ENCODE measurements at places on chromosomes 5 and 9. TPM values are rescaled to one million over a fixed set of nuclear protein-coding genes. Genes with fewer than 3 reads are reported as not detected.
A peak's percentile ranks its signal among the peaks of the same experiment; 100 is the strongest.

GRCh38 chr9:131169563-131170240 is 44.3 kb downstream of the NUP214 start:
- H3K36me3 ChIP-seq = peaks cover 37% of the 10 kb centered on the region
- DNase-seq = no peak
- H3K4me1 ChIP-seq = peaks cover 11% of the 10 kb centered on the region
- no peak overlapping the region for H3K27ac ChIP-seq
- H3K4me3 ChIP-seq = no peak overlapping the region
- H3K27me3 ChIP-seq = no peaks in the 10 kb centered on the region

- H3K27ac ChIP-seq = no peak overlapping the region
- peaks cover 2% of the 10 kb centered on the region for H3K36me3 ChIP-seq
- H3K4me1 ChIP-seq = no peaks in the 10 kb centered on the region
Observed at GRCh38 chr9:14710804-14711203, 11.7 kb downstream of the CER1 start.

The TMC1 gene
- total RNA-seq = not detected

- no peak overlapping the region for H3K4me3 ChIP-seq
- H3K4me1 ChIP-seq = no peaks in the 10 kb centered on the region
- no peaks in the 10 kb centered on the region for H3K36me3 ChIP-seq
- DNase-seq = no peak
- no peak overlapping the region for H3K27ac ChIP-seq
Observed at GRCh38 chr9:111825468-111826145, 30.9 kb upstream of the SHOC1 start.

GRCh38 chr5:61186634-61187033 is 24.4 kb upstream of the SMIM15 start:
- peaks cover 6% of the 10 kb centered on the region for H3K36me3 ChIP-seq
- DNase-seq = no peak
- H3K27ac ChIP-seq = no peak overlapping the region
- H3K4me1 ChIP-seq = no peaks in the 10 kb centered on the region

GRCh38 chr5:96758621-96759020 is 49.1 kb downstream of the ERAP1 start:
- peaks cover 26% of the 10 kb centered on the region for H3K36me3 ChIP-seq
- H3K4me3 ChIP-seq = no peak overlapping the region
- H3K27ac ChIP-seq = no peak overlapping the region
- no peak for DNase-seq
- no peaks in the 10 kb centered on the region for H3K27me3 ChIP-seq

- DNase-seq = no peak
- no peak overlapping the region for H3K4me3 ChIP-seq
- H3K36me3 ChIP-seq = no peaks in the 10 kb centered on the region
- H3K27me3 ChIP-seq = no peaks in the 10 kb centered on the region
Observed at GRCh38 chr9:8888591-8888990, 1089.0 kb upstream of the DMAC1 start.

- no peak for DNase-seq
- peaks cover 49% of the 10 kb centered on the region for H3K36me3 ChIP-seq
- H3K27ac ChIP-seq = peak overlapping the region; percentile 90
Observed at GRCh38 chr9:114688909-114689610, 7.1 kb upstream of the TEX48 start.

GRCh38 chr5:138752341-138752950 is 779 bp upstream of the CTNNA1 start:
- DNase-seq = no peak
- H3K27me3 ChIP-seq = peaks cover 24% of the 10 kb centered on the region
- H3K4me1 ChIP-seq = peaks cover 37% of the 10 kb centered on the region

The PCDHGA1 gene
- not detected for total RNA-seq

Data from activated CD8-positive, alpha-beta memory T cell treated with anti-CD3 and anti-CD28 coated beads, Interleukin-2, amount 10 ng/mL, durations not matched to agents 7 days and 5 days (primary cell).